ENCODE measurements at places on chromosomes 2 and 18.

GRCh38 chr2:201233192-201233811 lies 27.0 kb upstream of the CASP8 start:
- no peak for DNase-seq

DNA sequence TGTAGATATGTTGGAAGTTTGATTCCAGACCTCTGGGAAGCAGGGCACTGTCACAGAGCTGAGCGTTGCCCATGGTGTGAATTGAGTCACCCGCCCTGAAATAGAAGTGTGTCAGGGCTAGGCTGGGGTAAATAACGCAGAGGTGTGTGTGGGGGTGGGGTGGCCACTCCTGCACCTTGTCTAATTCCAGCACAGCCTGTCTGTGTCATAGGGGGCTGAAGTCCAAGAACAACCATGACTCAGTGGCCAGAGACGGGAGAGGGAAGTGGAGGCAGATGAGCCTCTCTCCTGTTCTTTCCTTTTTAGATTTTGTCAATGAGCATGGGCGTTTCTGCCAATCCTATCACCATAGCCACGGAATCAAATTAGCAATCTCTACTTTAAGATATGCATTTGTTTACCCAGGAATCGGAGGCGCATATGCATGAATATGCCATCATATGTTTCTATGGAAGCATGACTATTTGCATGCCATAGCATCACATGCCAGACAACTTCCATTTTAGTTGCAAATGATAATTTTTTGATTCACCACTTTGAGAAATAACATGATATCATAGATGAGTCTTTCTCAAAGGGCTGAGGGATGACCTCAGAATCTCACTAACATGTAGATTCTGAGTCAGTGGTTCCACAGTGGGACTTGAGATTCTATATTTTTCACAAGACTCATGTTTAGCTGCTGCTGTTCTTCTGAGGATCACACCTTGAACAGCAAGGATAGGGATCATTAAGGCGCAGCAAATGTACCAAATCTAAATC lies 852.9 kb downstream of the DCDC2C start:
- DNase-seq: no peak

- no peak for DNase-seq
Observed at GRCh38 chr18:39751161-39751560, 2185.6 kb upstream of the CELF4 start.

DNA sequence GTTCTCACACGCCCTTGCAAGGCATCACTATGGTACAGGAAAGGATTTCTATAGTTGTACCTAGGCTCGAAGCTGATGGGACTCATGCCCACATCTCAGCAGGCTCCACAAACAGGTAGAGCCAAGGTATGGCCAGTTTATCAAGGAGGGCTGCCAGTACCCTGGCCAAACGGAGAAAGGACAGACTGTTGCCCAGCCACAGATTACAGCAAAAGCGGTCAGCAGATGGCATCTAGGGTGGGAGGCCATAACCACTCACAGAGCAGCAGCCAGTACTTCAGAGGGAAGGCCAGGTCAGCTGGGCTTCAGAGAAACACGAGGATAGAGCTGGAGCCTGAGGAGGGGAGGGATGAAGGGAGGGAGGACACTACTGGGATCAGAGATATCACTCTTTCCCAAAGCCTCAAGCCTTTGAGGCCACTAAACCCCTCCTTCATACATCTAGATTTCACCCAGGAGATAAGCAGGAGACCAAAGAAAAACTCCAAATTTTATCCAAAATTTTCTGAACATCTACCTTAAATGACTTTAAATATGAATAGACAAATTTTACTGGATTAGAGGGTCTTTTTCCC lies 904.2 kb upstream of the NXPH2 start:
- DNase-seq: no peak
